Activated CD4-positive, alpha-beta T cell treated with anti-CD3 and anti-CD28 coated beads for 24 hours (primary cell): ENCODE measurements at places on chromosomes 11 and 22.
A peak's percentile ranks its signal among the peaks of the same experiment; 100 is the strongest.

GRCh38 chr22:50710221-50710620, 27.8 kb upstream of the ACR start:
- DNase-seq = no peak

DNA sequence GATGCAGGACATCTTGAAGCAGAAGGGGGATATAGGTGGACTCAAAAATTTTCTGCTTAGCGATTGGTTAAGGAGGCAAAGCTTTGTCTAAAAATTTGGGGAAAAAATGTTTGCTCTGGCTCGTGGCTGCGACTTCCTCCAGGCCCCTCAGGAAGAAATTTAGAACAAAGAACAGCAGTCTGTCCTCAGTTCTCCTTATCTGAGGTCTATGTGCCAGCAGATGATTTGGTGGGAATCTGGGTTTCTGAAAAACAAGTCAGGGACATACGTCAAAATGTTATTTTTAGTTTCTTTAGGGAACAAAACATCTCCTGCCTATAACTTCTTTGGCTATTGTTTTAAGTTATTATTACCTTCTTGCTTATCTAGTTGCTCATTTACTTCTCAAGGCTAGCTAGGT, 8.1 kb downstream of the OR6M1 start:
- no peak for DNase-seq

DNA sequence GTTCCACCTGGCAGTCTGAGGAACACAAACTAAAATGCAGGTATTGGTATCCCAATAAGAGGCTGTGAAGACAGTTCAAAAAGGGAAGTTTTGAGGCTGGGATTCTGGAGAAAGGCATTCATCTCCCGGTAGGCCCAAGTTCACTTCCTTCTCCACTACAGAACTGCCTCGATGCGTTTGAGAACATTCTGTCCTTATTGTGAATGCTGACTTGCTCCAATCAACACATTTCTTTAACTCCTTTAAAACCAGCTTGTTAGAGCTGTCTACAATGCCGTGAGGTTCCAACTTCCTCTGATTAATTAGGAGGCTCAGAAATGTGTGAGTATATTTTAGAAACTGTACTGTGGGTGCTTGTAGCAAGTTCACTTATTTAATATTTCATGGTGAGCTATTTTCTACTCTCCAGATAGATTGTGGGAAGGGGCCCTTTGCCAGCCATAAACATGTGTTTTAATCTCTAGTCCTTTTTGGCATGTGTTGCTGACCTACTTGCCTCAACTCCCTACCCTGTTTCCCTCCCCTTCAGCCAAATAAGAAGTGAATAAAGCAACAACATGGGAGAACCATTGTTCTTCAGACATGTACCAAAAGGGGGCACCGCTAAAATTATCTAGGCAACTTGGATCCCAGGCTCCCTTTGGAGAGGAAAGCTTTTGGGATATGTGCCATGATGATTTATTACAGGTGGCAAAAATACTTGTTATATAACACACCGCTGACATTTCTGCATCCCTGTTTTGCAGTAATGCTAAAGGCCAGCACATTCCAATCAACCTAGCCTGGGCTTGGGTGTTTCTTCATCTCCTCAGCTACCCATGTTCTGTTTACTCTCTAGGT, 245.6 kb downstream of the BLID start:
- DNase-seq = no peak

DNA sequence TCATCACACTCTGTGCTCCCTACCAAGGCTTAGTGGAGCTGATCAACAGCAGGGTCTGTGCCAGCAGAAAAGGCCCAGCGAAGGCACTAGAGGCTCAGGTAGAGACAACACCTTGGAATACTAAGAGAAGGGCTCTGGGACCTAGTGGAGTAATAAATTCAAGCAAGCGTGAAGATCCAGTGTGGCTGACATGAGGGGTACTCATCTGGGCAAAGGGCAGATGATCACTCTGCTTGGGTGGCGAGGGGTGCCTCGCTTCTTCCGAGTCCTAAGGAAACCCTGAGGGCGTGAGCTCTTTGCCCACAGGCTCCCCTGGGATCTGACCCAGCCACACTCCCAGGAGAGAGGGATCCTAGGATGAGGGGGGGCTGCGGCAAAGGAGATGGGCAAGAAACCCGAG, 3.5 kb upstream of the TPBGL start:
- no peak for DNase-seq

DNA sequence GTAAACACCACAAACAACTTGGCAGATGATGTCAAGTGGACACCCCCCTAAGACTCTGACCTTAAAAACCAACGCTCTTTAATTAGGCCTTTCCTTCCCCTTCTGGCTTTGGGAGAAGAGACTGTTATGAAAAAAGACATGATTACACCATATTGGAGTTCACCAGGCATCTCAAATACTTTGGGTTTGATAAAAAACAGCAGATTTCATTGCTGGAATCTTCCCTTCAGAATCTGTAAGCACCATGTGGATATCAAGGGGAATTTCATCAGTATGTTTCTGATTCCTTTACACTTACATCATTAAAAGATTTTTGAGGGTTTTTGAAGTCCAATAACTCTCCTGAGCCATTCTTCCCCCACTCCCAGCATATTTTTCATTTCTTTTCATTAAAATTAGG, 85.6 kb downstream of the KIRREL3 start:
- DNase-seq = no peak

DNA sequence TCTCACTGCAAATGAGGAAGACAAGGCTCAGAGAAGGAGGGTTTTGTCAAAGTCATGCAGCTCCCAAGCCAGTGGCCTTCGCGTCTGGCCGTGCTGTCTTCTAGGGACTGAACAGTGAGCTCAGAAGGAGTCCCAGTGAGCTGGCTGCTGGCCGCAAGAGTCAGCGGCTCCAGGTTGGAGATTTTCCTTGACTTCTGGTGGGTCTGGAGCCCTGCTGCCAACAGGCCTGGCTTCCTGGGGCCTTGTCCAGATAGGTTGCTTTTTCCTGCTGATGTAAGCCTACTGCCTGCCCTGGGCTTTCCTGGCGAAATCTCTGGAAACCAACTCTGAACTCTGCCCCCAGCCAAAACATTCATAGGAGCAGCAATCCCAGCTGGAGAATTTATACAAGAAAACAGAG, 272.7 kb upstream of the CADM1 start:
- no peak for DNase-seq

GRCh38 chr11:83858694-83859093, 572.5 kb upstream of the CCDC90B start:
- no peak for DNase-seq

- DNase-seq = no peak
Measured at GRCh38 chr11:96340555-96340885, 2.5 kb downstream of the MAML2 start.

GRCh38 chr11:57777969-57778317, 16.3 kb downstream of the CTNND1 start:
- DNase-seq = no peak

- DNase-seq = no peak
Measured at GRCh38 chr11:116033931-116034553, 529.8 kb upstream of the CADM1 start.

- DNase-seq = no peak
Measured at GRCh38 chr11:94934362-94934761, 39.0 kb downstream of the CWC15 start.

GRCh38 chr11:78248903-78249302, 60.2 kb downstream of the USP35 start:
- DNase-seq = no peak

- DNase-seq = no peak
Measured at GRCh38 chr11:109785198-109785597, 308.0 kb upstream of the ZC3H12C start.

DNA sequence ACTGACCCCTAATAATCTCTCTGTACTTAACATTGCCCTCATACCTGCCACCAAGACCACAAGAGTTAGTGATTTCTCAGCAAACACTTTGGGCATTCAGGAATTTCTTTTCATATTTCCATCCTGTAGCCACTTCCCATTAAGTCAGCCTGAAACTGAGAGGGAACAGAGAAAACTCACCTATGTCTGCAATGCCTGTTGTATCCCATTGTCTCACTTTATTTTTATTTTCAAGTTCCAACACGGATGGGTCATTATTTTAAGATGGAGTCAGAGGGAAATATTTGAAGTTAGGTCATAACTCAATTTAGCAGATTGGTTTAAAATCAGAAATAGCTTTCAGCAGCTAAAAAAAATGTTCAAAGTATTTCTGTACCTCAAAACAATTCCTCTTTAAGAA, 937.8 kb upstream of the CHORDC1 start:
- no peak for DNase-seq

GRCh38 chr22:33986954-33987353, 66.7 kb upstream of the LARGE1 start:
- DNase-seq = no peak

- DNase-seq = no peak
Measured at GRCh38 chr22:50504369-50505211, 2.9 kb downstream of the LMF2 start.

DNA sequence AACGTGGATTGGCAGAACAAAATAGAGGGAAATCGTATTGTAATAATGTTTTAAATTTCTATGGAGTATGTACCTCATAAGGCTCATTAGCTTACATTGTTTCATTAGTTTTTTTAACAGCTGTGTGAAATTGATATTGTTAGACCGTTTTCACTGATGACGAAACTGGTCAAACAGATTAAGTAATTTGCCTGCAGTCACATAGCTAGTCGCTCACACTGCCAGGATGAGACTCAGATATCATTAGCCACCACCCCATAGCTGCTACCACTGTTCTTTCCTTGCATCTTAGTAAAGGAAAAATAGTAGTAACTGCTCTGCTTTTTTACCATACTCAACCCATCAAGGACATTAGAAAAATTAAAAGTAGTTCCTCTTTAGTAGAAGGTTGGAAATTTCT, 64.0 kb downstream of the DKK3 start:
- DNase-seq = no peak

DNA sequence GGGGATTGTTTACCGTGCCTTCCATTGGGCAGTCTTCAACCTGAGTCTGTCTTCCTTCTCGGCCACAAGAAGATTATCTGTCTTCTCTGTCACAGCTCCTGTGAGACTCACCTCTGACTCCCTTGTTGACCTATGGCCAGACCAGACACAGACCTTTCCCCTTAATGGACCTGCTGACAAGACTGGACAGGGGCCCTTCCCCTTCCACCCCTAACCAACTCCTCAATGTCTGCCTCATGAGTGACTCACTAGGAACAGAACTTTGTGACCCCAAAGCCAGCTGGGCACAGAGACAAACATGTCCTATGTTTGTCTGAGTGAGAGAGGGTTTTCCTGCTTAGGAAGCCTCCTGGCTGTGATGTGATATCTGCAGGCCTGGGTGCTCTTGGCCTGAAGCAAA, 405.0 kb downstream of the BRD1 start:
- DNase-seq = no peak

DNA sequence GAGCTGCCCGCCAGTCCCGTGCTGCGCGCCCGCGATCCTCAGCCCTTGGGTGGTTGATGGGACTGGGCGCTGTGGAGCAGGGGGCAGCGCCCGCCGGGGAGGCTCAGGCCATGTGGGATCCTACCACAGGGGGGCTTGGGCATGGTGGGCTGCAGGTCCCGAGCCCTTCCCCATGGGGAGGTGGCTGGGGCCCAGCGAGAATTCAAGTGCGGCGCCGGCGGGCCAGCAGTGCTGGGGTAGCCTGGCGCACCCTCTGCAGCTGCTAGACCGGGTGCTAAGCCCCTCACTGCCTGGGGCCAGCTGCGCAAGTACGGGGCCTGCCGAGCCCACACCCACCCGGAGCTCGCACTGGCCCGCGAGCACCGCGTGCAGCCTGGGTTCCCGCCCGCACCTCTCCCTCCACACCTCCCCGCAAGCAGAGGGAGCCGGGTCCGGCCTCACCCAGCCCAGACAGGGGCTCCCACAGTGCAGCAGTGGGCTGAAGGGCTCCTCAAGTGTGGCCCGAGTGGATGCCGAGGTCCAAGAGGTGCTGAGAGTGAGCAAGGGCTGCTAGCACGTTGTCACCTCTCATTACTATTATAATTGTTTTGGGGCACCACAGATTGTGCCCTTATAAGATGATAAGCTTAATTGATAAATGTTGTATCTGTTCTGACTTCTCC, 333.2 kb downstream of the CASP12 start:
- no peak for DNase-seq

DNA sequence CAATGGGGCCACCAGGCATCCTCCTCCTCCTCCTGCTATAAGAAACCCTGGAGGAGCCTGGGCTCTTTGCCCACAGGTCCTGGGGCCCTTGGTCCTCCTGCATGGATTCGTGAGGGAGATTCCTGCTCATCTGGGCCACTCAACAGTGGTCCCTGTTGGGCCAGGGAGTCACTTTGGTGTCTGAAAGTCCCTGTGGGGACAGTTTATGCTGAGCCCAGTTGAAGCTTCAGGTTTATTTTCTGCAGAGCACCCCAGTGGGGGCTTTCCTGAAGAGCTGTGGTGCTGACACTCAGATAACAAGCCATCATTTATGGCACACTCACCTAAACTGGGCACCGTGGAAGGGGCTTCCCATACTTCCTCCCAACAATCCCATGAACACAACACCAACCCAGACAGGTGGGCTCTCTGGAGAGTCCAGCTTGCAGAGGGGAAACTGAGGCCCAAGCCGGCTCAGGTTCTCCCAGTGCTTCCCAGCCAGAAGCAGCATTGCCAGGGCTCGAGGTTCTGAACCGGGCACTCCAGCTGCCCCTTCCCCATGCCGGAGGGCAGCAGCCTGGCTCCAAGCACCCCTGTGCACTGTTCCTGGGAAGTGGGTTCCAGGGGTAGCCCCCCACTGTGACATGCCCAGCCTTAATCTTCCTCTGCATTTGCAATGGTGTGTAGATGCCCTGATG, 91.3 kb downstream of the MYEOV start:
- no peak for DNase-seq

GRCh38 chr11:114132417-114132816, 72.9 kb downstream of the ZBTB16 start:
- DNase-seq = no peak

GRCh38 chr11:59172345-59173079, 580 bp downstream of the DTX4 start:
- DNase-seq = peak; percentile 6

- no peak for DNase-seq
Measured at GRCh38 chr22:29824677-29825076, 13.4 kb downstream of the ASCC2 start.

GRCh38 chr11:96459751-96460150, 69.9 kb downstream of the JRKL start:
- no peak for DNase-seq

DNA sequence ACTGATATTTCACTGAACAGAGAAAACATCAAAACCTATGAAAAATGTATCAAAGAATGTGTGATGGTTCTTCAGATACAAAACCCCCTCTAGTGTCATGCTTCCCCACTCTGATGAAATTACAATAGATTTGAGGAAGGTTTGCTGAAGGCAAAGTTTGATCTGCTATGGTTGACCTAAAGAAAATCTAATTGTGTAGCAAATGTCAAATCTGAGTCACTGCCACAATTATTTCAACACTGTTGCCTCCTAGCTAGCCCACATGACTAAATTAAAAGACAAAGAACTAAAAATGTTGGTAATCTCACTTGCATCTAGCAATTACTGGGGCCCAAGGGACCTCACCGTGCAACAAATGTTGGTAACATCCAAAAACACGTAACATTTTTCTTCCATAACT, 728.0 kb downstream of the DLG2 start:
- no peak for DNase-seq
